ENCODE measurements at places on chromosomes 2 and 18.

- DNase-seq: no peak
Measured at GRCh38 chr18:39702888-39703287, 2137.3 kb upstream of the CELF4 start.

- DNase-seq: peak; percentile 55
Measured at GRCh38 chr2:102048465-102048864, 56.7 kb downstream of the IL1R2 start.

DNA sequence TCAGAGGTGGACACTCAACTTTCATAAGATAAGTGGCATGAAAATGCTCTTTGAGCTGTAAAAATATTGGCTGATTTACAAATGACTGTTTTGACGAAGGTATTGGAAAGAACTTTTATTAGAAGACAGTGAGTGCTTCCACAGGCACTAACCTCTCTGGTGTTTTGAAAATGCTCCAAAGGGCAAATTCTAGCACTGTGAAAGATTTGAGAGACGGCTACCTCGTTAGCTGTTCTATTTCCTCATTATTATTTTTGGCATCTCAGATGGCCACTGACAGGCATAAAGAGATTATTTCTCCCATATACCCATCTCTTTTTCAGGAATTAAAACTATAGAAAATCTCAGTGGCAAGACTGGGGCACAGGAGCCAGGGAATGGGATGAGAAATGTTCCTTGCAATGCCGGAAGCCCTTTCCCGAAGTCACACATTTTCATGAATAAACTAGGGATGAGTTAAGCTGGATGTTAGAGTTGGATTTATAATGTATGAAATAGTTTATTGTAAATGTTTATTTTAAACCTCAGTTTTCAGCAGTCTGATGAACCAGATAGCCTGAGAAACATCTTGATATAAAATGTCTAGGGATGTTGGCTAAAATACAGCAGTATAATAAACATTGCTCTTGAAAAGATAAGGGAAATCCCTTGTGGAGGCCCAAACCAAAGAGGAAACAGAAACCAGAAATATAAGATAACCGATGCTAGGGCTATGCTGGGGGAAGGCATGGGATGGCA, 175.7 kb downstream of the ASB1 start:
- no peak for DNase-seq

- peak; percentile 99 for DNase-seq
Measured at GRCh38 chr2:67260343-67261277, 136.5 kb upstream of the ETAA1 start.

DNA sequence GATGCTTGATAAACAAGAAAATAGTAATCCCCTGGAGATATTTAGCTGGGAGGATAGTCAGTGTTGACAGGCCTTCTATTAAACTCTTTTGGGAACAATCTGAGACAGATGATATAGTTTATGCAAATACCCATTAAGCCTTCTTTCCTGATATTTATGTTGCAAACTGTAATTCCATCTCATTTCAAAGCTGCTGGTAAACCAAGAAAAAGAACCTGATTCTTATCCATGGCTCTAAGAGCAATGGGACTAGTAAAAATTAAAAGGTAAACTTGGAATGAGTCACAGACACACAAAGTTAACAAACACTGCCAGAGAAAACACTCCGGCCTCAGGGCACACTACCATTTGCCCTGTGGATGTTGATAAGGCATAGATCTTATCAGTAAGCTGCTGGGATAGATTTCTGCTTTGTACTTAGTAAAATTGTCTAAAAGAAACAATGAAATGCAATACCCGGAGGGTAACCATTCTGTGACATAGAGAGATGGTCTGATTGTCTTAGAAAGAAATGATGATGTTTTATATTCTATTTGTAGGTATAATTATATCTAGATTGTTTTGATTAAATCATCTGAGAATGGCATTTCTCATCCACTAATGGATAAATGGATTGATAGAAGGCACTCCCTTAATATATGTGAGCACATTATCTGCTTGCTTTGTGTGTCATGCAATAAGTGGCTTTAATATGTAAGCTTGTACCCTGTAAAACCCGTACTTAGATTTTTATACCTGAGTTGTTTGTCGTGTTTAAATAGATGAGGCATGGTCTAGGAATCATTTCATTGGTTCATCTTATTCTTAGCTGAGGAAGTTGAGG, 13.2 kb downstream of the GALR1 start:
- DNase-seq: no peak

GRCh38 chr2:183079139-183079775, 710 bp downstream of the DUSP19 start:
- DNase-seq: peak; percentile 3

GRCh38 chr2:169495310-169495928, 14.1 kb upstream of the KLHL41 start:
- DNase-seq: no peak

DNA sequence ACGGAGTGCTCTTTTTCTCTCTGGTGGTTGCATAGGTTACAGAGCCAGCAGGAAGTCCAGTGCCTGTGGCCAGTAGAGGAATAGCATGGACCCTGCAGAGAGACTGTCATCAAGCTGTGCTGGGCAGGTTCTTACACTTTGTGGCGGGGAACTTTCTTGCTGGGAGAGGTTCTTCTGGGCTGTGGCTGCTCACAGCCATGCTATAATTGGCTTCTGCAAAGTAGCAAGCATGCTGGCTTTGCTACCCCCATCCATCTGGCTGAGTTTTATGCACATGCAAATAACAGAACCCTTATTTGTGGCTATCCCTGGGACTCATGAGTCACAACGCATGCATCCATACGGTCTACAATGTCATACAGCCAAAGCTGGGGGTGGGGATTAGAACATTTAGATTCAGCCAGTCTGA, 68.9 kb downstream of the PLCL1 start:
- DNase-seq: peak; percentile 63

DNA sequence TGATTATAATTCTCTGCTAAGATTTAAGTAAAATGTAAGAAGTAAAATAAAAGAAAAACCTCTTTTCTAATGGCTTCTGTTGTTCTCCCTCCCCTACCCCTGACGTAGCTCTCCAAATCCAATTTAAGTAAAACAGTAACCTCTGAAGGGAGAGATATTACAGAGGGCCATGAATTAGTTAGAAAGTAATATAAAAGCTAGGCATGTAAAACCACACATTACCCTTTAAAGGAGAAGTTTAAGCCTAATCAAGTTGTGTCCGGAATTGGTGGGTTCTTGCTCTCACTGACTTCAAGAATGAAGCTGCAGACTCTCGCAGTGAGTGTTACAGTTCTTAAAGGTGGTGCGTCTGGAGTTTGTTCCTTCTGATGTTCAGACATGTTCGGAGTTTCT, 116.9 kb upstream of the SCN7A start:
- DNase-seq: no peak

GRCh38 chr2:172109256-172109987, 6.7 kb upstream of the DLX2 start:
- no peak for DNase-seq

DNA sequence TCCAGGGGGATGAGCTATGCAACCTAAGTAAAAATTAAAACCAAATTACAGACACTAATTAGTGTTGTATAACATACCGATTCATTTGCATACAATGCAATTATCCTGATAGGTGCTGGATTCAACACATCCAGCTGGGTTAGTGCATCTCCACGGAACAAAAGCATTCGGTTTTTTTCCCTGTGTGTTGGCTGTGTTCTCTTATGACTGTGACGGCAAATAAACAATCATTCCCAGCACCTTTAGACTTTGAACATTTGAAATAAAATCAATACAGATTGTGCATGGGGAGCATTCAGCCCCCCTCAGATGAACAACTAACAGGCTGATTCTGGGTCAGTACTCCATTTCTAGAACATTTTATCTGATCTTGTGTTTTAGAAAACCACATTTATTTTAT, 22.7 kb downstream of the FAM124B start:
- DNase-seq: no peak

- no peak for DNase-seq
Measured at GRCh38 chr2:21754164-21754788, 630.5 kb downstream of the TDRD15 start.

DNA sequence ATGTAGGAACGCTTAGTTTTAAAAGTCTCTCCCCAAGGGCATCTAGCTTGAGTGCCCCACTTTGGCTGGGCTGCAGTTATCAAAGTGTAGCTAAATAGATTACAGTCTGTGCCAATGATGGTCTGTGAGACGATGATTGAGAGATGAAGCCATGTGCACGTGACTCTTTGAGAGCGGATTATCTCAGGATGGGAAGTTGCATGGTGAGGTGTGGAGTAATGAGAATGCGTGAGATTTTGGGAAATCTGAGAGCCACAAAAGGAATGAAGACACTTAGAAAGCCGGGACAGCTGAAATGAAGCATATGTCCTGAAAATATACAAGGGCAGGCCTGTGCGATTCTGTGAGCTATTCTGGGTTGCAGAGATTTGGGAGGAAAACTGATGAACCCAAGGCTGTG, 370.0 kb downstream of the TGIF1 start:
- DNase-seq: no peak

- peak; percentile 84 for DNase-seq
Measured at GRCh38 chr2:238644095-238645081, 203.5 kb upstream of the TWIST2 start.

DNA sequence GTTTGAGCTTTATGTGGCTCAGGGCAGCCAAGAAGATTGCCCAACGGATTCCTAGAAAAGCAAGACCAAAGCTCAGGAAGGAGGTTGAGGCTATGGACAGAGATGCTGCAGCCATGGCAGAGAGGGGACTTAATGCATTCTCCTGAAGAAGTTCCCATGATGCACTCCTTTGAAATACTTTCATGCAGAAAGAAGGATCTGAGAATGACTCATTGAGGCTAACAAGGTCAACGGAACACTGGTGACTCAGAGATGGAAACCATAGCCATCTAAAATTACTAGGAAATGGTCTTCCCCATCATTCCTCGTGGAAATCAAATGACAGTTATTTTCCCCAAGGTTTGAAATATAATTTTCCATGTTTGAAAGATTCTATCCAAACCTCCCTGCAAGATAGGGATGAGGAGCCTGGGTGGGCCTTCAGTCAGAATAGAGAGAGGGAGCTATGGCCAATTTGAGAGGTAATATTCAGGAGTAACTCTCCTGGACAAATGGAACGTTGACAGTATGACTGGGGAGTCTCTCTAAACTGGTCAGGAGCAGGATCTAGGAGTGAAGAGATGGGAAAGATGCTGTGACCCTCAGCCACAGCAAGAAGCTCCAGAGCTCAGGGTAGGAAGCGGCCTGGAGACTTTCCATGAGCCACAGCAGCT, 63.0 kb downstream of the REEP1 start:
- peak; percentile 73 for DNase-seq

- no peak for DNase-seq
Measured at GRCh38 chr2:31693882-31694281, 113.1 kb upstream of the SRD5A2 start.

DNA sequence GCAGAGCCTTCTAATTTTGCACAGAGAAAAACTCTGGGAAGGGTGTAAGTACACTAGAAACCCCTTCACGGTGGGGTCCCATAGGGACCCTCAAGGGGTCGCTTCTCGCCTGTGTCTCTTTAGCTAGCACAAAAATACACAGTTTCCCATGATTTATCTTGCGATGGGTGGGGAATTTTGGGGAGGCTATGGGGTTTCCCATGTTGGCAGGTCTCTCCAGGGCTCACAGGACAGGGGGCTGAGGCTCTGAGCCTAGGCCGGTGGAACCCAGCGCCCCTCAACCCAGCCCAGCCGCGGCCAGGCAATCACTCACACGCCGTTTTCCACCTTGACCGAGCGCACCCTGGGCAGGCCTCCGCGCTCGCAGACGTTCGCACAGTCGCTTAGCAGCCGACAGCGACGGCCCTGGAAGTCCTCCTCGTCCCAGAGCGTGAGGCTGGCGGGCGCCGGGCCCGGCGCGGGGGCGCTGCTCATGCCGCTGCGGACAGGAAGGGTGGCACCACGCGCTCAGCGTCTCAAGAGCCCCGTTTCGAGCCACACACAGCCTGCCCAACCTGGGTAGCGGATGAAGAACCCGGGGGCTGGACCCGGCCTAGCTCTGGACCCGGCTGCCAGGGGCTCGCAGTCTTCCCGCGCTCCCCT, 398 bp downstream of the CRYBA2 start:
- DNase-seq: no peak

- no peak for DNase-seq
Measured at GRCh38 chr2:144424559-144425240, 95.2 kb downstream of the ZEB2 start.

GRCh38 chr18:57073501-57074187, 73.2 kb upstream of the BOD1L2 start:
- DNase-seq: no peak

DNA sequence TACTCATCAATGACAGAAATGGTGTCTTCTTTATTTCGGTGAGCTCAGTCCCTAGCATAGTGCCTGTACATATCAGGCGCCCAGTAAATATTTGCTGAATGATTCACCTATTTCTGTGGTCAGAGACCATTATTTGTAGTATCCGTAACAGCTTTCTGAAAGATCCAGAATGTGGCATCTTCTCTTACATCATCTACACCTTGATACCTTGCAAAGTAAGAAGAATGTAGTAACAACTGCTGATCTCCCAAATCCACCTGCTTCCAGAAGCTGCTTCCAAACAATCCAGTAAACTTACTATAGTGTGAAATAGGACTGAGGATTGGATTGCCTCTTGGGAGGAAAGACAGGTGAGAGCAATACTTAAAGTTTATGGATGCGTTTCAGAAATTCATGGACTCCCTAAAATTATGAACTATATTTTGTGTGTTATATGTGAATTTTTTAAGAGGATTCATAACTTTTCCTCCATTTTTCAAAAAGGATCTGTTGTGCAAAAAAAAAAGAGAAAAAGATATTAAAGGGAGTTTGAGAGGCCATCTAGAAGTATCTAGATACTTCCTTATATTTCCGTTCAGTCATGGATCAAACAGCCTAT, 945 bp upstream of the ASXL2 start:
- peak; percentile 74 for DNase-seq

- DNase-seq: no peak
Measured at GRCh38 chr2:131488306-131489205, 3.6 kb downstream of the MZT2A start.

GRCh38 chr2:26086155-26086637, 52.3 kb downstream of the RAB10 start:
- peak; percentile 75 for DNase-seq

- DNase-seq: no peak
Measured at GRCh38 chr18:54203914-54204313, 20.6 kb downstream of the MBD2 start.

GRCh38 chr2:145874466-145874865, 1354.5 kb upstream of the ZEB2 start:
- peak; percentile 25 for DNase-seq

Measured in HFFc6 (cell line).